ENCODE measurements at places on chromosomes 5 and 9.

DNA sequence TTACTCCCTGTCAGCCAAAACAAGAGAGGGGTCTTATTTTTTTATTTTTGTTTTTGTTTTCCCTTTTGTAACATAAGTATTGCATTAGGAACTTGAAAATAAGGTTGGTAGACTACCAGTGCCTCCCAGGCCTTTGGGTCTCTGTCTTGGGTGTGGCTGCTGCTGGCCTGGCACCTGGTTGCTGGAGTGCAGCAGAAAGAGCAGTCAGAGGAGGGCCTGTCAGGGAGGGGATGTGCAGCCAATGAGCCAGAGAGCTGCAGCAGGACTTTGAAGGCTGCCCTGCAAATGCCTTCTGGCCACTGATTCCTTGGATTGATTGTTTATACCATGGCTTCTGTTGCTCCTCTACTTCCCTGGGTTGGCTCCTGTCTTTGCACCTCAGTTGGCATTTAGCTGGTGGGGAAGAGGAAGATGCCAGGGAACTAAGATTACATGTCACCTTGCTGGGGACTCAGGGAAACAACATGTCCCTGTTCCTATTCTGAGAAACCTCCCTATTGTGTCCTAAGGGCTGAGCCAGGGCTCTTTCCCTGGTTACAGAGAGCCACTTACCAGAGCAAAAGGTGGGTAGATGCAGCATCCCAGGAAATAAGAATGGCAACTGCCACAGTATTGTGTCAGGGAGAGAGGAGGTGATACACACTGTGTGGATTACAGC is 66.6 kb downstream of the ANGPTL2 start:
- DNase-seq = no peak

DNA sequence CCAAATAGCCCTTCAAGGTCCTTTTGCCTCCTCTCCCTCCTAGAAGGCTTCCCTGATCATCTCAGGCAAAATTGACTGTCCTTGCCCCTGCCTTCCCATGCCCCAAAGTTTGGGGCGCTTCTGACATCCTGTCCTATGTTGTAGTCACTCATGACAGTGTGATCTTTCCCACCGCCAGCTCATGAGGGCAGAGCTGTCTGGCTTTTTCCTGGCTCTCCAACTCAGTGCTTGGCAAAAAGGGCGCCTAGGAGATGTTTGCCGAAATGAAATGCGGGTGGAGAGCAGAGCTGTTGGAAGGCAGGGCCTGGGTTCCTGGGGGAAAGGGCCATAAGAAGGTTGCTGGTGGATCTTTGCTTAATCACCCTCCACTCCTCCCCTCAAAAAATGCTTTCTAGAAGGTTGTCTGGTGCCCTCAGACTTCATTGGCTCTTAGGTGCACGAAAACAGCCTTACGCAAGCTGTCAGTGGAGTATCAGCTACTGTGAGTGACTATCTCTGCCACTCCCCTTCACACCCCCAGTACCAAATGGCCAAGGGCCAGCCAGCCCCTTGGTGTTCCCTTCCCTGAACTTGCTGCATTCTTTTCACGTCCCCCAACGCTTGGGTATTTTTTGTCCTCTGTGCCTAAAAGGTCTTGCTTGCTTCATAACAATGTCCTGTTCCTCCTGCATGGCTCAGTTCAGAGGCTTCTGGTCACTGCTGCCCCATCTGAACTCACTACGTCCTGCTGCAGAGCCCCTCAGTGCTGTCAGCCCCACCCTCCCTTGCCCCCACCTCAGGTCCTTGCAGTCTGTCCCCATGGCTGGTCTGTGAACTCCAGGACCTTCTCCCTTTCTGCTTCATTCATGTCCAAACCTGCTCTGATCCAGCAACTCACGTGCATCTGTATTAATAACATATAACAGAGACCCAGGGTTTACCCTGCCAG is 2.6 kb upstream of the SLC25A51 start:
- no peak for DNase-seq

- no peak for DNase-seq
These were observed 153.6 kb downstream of the TRIO start for GRCh38 chr5:14296533-14297331.

DNA sequence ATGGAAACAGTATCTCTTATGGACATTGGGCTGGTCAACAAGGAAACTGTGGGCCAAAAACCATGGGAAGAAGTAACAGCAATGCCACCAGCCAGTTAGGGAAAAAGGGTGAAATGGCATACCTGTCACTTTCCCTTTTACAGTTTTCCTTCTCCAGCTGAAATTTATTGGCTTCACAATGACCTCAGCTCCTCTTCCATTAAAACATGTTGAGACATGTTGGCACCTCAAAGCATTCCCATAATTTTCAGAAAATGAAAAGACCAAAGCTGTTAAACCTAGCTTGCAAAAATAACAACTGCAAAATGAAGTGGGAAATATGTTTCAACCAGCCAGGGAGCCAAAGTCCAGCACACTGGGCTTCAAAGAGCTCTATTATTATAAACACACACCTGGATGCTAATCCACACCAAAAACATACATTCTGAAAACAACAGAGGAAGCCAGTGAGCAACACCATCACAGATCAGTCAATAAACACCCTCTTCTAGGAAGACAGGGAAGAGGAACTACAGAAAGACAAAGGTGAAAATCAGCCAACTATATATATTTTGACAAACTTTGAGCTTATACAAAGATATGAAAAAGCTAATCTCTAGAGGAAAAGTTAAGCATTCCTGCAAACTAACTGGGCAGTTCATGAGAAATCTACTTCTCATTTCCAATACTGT is 78.4 kb upstream of the PTGER4 start:
- DNase-seq = no peak

DNA sequence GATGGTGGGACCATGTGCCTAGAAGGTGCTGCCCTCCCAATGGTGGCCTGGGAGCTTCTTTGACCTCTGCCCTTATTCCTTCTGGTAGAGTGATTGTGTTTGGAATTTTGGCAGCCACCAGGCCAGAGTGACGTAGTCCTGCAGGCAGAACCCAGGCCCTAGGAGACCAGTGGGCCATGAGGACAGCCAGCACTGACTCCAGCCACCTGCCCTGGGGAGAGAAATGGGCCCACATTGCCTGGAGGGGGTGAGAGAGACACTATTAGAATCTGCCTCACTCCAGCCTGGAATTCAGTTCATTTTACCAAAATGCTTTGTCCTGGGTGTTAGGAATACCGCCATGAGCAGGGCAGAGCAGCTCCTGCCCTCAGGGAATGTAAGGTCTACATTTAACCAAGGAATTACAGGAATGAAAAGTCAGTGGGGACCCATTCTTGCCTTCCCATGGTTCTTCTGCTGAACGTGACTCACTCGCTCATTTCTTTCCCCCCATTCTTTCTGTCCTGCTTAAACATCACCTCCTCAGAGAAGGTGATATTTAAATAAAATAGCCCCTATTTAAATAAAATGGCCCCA is 5.5 kb upstream of the COL27A1 start:
- no peak for DNase-seq

- DNase-seq = no peak
These were observed 24.5 kb downstream of the LECT2 start for GRCh38 chr5:135930029-135930948.

DNA sequence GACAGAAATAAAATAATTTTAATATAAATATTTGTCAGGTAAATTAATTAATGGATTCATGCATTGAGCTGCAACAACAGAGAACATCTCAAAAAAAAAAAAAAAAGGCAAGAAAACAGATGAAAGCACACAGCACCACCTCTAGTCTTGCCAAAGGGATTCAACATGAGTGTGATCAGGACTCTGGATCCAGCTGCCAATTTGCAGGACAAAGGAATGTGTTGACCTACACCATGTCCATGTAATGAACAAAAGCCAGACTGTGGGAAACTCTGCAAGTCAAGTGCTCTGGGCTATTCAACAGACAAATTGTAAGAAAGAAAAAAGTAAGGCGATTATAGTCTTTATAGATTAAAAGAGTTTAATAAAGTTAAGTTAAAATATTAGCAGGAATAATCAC is 769.3 kb downstream of the TLR4 start:
- no peak for DNase-seq

- no peak for DNase-seq
These were observed 13.1 kb downstream of the UHRF2 start for GRCh38 chr9:6426117-6426516.

- DNase-seq = no peak
These were observed 127.6 kb upstream of the PTCH1 start for GRCh38 chr9:95644377-95644776.

DNA sequence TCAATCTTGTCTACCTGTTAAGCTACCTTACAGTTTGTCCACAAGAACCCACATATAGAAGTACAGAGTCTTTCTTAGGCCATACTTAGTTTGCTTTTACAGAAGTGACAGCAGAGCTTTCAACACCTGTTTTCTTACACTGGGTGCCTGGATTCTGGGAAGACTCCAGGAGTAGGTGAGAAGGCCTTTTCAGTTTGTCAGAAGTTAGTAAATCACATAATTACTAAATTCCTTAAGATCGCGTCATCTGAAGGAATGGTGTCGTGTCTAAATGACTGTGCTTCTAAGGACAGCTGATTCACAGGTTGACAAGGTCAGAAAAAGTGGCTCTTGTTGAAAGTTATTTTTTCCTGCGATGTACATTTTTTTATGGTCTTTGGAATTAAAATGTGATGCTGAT is 97.0 kb upstream of the FAM120A start:
- DNase-seq = no peak

DNA sequence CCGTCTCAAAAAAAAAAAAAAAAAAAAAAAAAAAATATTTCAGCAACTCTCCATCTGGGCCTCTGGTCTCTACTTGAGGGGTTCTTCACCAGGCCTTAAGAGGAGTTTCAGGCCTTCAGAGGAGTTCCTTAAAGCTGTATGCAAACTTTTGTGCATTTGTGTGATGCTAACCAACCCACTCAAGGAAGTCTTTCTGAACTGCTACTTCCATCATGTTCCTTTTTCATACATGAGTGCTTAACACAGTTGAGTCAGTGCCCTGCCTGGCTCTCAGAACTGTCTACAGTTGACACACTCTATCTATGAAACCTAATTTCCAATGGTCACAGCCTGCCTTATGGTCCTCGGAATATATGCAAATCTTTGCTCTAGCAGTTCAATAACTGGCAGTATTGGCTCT is 146.5 kb downstream of the MEF2C start:
- DNase-seq = no peak

GRCh38 chr5:58071566-58071965 is 388.3 kb downstream of the PLK2 start:
- DNase-seq = no peak

- DNase-seq = no peak
These were observed 55.2 kb upstream of the PSD2 start for GRCh38 chr5:139740138-139740991.

GRCh38 chr5:114924769-114925168 is 244.9 kb downstream of the TRIM36 start:
- no peak for DNase-seq

DNA sequence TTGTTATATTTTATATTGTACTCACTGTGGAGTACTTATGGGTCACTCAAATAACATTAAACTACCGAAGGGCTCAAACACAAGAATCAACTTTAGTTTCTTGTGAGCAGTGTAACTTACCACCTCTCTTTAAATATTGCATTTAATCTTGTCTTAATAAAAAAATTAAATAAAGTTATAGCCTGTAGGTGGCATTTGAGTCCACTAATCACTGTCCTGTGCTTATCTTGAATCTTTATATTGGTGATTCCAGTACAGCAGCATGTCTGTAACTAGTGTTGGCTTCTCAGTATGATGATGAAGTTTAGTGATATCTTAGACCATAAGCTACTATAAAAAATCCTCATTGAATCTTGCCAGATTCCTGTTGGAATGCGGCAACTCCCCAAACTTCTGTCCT is 313.8 kb downstream of the FAM170A start:
- DNase-seq = no peak

DNA sequence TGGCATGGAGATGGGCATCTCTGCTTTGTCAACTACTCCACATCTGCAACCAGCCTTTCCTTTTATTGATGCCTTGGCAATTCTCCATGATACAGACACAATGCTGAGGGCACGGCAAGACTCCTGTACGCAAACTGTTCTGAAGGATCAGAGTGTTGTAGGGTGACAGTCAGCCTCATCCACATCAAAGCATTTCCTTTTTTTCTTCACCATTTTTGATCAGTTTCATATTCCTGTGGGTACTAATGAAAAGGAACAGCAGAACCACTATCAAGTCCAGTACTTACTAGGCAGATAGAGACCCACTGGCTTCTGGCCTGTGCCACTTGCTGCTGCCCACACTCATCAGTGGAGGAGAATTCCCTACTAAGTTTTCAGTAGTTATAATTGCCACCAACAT is 181.6 kb downstream of the PALM2AKAP2 start:
- DNase-seq = no peak

DNA sequence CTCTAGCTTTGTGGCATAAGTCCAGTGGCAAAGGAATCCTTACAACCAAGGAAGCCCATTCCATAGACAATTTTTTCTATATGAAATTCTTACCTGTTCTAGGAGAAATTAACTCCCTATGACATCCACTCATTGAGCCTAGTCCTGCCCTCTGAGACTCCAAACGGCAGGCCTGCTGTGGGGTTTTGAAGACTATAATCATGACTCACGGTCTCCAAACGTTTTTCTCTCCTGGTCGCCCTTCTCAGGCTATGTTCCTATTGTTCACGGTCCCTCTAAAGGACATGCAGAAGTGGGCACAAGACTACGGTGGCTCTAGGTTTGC is 611 bp downstream of the EXOSC3 start:
- DNase-seq = no peak

DNA sequence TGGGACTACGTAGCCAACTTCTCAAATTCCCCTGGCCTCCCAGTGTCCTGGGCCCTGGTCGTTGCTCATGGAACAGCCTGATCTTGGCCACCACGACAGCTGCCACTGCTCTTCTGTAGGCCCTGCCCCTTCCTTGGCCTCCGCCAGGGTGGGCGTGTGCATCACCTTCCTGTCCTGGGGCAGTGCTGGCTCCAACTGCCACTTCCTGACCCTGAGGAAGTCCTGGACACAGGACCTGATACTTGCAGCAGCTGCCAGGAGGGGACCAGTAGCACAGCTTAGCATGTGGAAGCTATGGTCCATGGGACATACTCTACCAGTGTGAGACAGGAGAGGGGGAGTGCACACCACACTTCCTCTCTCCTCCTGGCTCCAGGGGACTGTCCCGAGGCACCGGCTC is 145.2 kb downstream of the TENT4A start:
- no peak for DNase-seq

DNA sequence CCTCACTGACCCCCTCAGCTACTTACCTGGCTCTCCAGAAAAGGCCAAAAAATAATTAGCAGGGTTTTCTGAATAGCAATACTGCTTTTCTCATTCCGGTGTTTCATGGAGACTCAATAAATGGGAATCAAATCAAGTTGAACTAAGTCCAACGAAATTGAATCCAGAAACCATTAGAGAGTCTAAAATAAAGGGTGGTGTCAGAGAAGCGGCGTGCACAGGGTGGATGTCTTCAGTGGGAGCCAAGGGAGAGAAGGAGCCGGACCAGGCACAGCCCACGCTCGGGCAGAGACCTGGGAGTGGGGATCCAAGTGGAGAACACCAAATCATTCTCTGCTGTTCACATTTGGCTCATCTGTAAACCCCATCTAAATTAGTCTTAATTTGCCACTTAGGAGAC is 40.2 kb upstream of the WWC1 start:
- no peak for DNase-seq

GRCh38 chr9:33340186-33340585 is 49.9 kb downstream of the NFX1 start:
- no peak for DNase-seq

DNA sequence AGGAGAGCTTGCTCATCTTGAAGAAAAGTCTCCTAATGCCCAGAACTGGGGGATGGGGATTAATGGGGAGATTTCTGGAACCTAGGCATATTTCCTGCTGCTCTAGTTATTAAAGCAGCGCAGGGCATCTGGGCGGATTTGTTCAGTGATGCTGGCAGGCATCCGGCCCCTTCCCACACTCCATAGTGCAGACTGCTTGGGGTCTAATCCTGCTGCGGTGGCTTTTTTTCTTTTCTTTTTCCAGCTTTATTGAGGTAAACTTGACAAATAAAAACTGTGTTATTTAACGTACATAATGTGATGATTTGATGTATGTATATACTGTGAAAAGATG is 30.7 kb downstream of the PPARGC1B start:
- DNase-seq = no peak

Data from activated T-cell treated with anti-CD3 and anti-CD28 coated beads for 4 hours (primary cell).